Glomerular endothelial cell (primary cell): ENCODE measurements at places on chromosomes 5 and 9. TPM values are rescaled to one million over a fixed set of nuclear protein-coding genes. Genes with fewer than 3 reads are reported as not detected.

COX7C gene
- 474 and 508 TPM in 2 replicates for total RNA-seq

TOR1A gene
- total RNA-seq: 61.3 and 75.1 TPM in 2 replicates

KLHL3 gene
- total RNA-seq: 3.3 and 8.6 TPM in 2 replicates

ZNF354C gene
- 3.1 and 4.6 TPM in 2 replicates for total RNA-seq

DNA sequence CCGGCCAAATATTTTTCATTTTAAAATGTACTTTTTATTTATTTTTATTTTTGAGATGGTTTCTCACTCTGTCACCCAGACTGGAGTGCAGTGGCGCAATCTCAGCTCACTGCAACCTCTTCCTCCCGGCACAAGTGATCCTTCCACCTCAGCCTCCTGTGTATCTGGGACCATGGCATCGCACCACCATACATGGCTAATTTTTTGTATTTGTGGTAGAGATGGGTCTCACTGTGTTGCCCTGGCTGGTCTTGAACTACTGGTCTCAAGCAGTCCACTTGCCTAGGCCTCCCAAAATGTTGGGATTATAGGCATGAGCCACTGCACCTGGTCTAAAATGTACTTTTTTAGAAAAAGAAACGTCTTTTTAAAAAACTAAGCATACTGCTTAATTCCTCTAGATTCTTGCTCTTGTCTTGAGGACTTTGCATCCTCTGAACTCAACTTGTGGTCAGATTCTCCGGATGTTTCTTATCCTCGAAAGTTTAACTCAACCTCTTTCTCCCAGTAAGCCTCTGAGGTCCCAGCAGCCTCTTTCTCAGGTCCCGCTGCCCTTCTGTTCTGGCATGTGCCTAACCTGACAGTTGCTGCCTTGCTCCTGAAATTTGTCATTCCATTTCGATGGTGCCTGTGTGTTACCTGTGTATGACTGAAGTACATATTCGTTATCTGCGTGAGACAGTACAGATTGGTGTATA, 63.0 kb downstream of the TRIO start:
- no peak for DNase-seq

DNA sequence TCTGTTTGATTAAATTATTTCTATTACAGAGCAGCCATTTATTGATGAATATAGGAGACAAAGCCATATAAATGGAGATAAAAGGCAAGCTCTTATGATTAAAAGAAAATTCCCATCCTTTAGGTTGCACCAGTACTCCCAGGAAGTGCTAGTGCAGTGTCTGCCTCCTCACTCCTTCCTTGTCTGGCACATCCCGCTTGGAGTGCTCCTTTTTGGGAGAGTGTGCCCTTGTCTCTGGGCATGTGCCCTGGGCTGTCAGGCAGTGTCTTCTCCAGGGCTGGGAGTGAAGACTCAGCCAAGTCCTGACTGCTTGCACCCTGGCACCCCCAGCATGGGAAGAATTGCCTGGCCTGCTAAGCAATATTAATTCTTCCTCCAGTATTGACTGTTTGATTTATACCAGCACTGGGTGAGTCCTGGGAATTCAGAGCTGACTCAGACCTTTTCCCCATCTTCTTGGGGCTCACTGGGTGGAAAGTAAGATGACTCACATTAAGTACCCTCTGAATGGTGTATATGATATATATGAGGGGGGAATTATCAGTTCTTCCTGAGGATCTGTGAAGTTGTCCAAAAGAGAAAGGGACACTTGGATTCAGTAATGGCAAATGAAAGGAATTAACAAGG, 62.1 kb downstream of the ZSWIM6 start:
- DNase-seq: no peak
